ENCODE measurements at places on chromosomes 3 and 15.

DNA sequence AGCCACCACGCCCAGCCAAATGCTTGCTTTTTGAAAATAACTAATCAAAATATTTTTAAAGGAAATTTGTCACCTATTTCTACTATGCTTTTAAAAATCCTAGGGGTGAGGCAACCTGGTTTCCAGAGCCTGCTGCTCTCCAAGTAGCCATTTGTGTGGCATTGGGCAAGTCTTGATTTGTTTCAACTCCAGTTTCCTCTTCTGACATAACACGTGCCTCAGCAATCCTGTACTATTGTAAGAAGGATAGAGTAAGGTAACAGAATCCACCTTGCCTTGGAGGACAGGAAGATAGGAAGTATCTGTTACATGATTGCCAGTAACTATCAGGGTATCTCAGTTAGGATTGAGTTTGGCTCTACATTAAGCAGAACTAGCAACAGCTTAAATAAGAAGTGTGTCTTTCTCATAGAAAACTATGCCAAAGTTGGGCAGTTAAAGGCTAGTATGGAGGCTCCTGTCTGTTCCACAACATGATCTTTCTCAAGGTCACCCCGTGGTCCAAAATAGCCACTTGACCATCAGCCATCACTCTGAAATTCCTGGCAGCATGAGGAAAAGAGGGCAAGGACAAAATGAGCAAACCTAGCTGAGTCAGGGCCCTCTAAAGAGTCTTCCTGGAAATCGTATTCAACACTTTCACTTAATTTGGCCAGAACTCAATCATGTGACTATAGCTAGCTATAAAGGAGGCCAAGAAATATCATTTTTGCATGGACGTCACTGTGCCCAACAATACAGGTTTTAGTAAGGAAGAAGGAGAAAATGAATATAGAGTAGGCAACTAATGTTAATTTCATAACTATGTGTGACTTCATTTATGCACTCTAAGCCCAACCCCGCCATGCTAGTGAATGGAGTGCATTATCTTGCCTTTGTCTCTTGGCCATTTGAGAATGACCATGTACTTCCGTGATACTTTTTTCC lies 66.1 kb downstream of the HMG20A start:
- DNase-seq: no peak

DNA sequence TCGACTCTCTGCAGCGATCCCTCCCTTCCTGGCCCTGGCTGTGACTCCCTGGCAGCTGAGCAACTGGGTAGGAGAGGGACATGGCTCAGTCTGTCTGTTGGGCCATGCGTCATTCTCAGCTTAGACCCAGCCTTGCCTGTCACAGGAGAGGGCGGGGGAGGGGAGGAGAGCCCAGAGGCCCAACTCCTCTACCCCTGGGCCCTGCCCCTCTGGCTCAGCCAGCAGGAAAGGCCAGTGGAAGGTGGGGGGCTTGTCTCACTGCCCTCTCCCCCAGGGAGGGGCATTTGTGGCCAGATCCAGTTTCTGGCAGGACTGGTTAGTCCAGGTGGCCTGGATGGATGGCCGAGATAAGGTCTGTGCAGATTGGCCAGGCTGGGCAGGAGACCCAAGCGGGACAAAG lies 31.6 kb downstream of the DNAJB8 start:
- no peak for DNase-seq

GRCh38 chr3:194379231-194379630 lies 9.7 kb upstream of the LRRC15 start:
- DNase-seq: no peak

GRCh38 chr3:12750223-12750622 lies 8.8 kb downstream of the TMEM40 start:
- no peak for DNase-seq

- no peak for DNase-seq
These were observed 194.6 kb downstream of the FAM43A start for GRCh38 chr3:194879991-194880939.

DNA sequence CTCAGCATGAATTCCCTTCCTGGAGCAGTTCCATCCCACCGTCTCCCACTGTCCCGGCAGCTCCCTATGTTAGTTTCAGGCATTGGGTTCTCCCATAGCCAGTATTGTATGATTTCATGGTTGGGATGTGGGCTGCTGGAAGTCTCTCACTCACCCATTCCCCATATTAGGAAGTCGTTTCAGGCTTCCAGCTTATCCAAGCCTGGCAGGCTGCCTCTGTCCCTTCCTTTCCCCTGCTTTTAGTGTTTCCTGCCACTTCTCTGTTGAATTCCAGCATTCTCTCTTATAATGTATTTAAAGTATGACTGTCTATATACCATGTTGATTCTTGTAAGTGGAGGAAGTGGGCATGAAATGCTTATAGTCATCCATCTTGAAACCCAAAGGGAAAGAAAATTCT lies 309.7 kb upstream of the RBMS3 start:
- no peak for DNase-seq

- DNase-seq: no peak
These were observed 5.6 kb upstream of the ABTB1 start for GRCh38 chr3:127667119-127667681.

- peak; percentile 39 for DNase-seq
These were observed 41.0 kb downstream of the ABHD2 start for GRCh38 chr15:89129123-89129815.

DNA sequence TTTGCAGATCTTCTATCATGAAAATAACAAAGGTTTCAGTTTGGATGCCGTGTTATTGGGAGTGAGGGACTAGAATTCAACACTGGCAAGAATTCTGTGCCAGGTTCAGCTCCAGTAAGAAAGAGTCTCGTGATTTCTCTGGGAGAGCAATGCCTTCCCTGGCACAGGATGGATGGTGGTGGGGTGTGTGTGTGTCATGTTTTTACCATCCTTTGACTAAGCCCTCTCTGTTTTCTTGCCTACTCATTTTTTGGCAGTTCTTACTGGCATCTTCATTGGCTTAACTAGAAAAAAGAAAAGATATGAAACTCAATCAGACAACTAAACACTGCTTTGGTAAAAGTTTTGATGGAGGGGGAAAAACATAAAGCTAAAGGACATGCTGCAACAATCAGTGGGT lies 86.6 kb downstream of the FMN1 start:
- no peak for DNase-seq

DNA sequence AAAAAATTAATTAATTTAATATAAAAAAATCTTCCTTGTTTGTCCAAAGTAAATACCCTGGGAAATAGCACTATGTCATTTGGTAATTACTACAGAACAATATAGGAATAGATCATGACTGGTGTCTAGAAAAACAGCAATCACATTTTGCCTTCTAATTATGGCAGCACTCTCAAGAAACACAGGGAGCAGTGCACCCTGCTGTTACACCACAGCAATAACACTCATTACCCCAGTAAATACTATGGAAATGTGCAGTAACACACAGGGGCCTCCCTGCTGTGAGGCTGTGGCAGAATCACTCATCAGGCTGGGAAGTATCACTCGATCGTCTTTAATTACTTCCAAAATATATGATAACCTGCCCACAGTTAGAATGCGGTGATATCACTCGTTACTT lies 646.0 kb downstream of the TUSC7 start:
- DNase-seq: no peak

GRCh38 chr15:45198337-45199135 lies 10.8 kb upstream of the SHF start:
- peak; percentile 79 for DNase-seq

DNA sequence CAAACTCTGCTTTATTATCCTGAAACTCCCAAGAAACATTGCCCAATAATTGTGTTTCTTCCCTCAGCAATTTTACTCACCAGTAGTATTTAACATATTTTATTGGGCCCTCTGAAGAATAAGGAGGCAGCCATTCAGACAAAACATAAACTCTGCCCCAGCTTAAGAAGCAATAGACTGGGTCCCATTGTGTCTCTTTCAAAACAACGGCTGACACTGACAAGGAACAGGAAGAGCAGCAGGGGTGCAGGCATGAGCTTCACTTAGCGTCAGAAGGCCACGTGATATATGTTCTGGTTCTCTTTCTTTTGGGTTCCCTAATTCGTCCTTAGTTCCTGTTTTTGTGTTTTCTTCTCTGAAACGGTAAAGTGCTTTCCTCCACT lies 242.3 kb downstream of the FHIT start:
- no peak for DNase-seq

- DNase-seq: no peak
These were observed 7.7 kb downstream of the FILIP1L start for GRCh38 chr3:100106531-100107141.

- DNase-seq: no peak
These were observed 1.9 kb upstream of the MEX3B start for GRCh38 chr15:82047453-82048400.

DNA sequence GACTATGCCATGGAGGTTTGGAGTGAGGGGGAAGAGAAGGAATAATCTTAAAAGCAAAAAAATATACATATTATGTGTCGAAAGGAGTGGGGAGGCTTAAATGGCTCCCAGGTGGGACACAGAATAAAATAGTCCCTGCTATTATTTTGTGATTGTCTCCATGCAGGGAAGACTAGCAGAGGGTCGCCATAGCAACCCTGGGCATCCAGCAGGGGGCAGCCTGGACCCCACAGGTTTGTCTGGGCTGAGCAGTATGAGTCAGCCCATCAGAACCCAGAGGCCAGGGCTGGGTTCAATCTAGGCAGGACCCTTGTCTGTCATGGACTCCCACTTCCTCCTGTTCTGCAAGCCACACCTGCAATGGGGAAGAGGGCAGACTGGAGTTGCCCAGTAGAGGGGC lies 17.6 kb upstream of the LINGO1 start:
- peak; percentile 15 for DNase-seq

DNA sequence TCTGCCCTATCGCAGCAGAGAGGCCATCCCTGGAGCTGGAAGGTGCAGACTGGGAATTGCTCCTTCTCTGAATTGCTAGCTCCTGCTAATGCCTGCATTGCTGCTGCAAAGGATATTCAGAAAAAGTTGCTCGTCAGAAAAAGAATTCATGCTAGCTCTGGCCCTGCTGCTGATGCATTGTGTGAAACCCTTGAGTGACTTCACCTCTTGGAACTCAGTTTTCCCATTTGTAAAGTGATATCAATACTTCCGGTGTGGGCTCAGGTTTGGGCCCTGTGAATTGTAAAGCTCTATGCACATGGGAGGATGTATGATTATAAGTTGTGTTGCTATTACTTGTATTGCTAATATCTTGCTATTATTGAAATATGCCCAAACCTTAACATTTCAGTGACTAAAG lies 11.4 kb downstream of the SQOR start:
- DNase-seq: no peak

DNA sequence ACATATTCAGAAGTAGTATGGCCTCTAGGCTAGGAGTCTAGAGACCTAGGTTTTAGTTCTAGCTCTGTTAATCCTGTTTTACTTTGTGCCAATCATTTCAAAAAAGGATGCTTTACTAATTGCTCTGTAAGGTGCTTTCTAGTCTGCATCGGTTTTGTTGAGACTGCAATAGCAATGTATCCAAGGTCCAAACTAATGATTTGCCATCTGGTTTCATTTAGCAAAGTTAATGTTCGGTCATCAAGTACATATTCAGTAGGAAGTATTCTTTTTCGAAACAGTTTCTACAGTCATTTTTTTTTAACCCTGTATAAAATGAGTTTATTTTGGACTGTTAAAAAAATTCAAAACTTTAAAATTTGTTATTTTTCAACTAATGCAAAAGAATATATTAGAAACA lies 2.0 kb upstream of the GALK2 start:
- no peak for DNase-seq

DNA sequence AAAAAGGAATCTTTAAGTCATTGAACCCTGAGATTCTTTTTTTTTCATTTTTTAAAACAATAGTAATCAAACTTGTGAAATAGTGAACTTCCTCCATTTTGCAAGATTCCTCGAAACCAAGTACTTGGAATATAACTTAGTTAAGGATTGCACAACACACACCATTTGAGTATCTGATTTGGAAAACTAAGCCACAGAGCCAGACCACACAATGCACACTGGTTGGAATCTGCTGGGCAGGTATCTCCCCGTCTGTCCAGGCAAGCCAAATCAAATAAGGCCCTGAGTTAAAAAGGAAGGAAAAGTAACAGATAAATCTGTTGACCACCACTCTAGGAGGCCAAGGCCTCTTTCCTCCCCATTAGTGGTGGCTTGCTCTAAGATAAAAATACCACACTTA lies 177.5 kb upstream of the ICE2 start:
- no peak for DNase-seq

GRCh38 chr3:187072511-187072910 lies 66.8 kb downstream of the RPL39L start:
- no peak for DNase-seq

DNA sequence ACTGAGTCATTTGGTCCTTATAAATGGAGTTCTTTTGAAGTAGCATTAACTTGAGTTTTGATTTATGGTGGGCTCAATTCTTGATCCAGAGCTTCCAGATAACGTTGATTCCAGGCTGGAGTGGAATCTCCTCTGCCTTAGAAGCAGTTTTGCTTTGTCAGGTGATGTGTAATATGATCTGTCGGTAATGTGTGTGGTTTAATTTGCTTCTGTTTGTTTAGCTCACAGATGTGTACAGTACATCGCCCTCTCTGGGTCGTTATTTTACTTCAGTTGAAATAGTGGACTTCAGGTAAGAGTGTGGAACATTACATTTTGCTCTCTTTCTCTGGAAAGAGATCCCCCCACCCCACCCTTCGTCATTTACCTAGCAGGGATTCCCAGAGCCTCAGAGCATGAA lies 23.1 kb downstream of the C3orf52 start:
- no peak for DNase-seq
